SK-N-SH treated with all-trans-retinoic acid at 6 μM for 48 hours (cell line): ENCODE measurements at places on chromosomes 7 and 10.

DNA sequence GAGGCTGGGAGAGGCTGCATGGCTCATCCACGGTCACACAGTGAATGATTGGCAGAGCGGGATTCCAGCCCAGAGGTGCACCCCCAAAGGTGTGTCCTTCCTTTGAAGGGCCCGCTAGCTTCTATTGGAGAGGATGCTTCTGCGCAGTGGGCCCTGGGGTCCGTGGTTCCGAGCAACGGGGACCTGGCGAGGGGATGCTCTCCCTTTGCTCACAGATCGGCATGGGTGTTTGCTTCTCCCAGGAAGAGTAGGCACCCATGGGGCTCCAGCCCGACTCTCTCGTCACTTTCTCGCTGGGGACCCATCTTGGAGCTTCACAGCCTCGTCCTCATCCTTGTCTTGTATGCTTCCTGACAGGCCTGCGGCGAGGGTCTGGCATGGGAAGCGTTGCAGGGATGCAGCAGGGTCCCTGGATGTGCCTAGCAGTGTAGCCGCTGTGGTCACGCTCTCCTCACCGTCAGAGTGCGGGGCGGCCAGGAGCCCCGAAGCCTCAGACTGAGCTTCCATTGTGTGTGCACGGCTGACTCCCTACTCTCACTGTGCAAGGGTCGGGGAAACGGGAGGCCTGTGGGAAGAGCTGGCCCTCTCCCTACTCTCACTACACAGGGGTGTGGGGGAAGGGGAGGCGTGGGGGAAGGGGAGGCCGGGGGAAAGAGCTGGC, 538.5 kb upstream of the FOXK1 start:
- ATAC-seq = no peak

- ATAC-seq = peak; percentile 63
Measured at GRCh38 chr10:110802090-110802489, 69.6 kb upstream of the PDCD4 start.

DNA sequence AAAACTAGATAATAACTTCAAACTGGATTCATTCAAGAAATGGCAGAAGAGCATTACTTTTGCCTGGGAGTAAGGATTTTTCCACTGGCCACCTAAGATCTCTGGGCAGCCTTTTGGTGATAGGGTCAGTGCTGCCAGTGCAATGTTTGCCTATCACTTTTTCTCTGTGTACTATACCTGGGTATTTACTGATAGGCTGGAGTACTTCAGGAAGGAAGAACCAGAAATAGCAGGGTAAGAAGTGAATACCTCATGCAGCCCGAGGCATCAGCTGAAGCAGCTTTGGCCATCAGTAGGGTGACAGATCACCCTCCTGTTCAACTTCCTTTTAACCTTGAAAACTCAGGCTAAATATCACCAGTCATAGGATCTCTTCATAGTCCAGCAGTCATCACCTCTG, 5.5 kb upstream of the PAPSS2 start:
- ATAC-seq = no peak

DNA sequence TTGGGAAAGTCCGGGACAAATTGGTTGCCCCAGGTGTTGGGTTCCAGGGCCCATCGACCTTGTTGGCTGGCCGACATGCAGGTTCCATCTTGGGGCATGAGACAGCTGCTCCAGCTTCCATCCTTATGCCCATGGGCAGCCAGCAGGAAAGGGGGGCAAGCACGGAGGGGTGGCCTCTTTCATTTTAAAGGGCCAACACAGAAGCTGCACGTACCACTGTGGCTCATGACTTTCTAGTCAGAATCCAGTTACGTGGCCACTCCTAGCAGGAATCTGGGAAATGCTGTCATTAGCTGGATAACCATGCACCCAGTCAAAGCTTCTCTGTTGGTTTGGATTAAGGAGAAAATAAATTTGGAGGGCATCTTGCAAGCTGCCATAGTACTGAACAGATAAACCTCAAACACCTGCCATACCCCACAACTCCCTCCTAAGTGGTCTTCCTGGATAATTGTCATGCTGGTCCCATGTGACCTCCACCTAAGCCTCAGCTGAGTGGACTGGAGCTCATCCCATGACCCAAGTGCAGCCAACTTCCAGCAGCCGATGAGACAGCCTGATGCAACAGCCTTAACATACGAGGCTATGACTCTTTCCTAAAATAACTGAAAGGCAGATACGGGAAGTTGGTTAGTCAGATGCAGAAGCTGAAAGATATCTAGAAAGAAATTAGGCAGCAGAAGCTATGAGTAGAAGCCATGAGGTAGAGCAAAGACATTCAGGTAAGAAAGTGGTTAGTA, 21.4 kb upstream of the GSDME start:
- ATAC-seq = no peak; the same call in 2 of the 3 replicates

DNA sequence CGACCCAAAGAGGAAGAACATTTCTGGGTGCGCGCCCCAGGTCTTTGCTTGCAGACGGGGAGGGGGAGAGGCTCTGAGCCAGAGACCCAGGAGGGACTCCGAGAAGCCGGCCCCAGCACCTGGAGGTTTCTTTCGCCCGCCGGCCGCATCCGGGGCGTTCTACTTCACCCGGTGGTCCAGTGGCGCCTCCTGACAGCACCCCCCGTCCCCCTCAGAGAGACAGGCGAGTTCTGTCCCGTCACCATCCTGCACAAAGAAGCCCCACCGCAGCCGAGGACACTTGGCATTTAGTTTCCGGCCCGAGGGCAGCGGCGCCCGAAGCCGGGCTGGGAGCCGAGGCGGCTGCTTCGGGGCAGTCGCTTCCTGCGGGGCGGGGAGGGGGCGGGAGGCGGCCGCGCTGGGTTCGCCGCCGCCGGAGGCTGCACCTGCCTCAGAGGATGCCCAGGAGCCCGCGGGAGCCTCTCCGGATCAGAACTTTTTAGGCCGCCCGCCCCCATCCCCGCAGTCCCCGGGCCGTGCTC, at the start of gene TMEM178B:
Gene TMEM178B, plus strand, starts transcription at position 424 of the 521 bp plus-strand sequence.
- ATAC-seq = peak; percentile 0; the same call in 2 of the 3 replicates

DNA sequence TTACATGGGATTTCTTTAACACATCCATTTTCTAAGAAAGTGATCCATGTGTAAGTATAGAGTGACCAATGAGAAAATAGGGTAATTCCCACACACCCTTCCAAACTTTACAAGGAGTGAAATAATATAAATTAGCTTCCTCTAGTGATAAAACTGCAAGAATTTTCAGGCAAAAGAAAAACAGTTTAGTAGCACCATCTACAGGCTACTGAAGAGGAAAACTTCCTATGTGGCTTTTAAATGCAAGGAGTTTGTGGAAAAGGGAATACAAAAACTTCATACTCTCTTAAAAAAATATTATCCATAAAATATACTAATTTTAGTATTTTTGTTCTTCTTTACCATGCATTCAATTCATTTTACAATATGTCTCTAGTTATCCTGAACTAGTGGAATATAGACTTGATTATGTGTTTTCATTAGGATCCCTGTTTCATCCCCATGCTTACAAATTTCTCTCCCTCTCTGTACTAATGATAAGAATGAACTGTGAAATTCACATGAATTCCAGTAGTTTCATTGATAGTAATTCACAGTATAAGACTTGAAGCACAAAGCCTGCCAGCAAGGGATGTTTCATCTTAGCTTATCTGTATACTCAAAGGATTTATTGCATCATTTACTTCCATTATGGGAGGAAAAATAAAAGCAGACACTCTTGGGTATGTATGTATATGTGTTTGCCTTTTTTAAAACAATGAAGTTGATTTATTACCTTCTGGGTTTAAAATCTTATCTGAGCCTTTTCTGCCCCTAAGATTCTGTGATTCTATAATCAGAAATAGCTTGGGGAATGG, 442.9 kb downstream of the AUTS2 start:
- peak; percentile 26; the same call in 1 of the 3 replicates for ATAC-seq

GRCh38 chr7:106420210-106420609, 135.4 kb upstream of the NAMPT start:
- ATAC-seq = no peak

DNA sequence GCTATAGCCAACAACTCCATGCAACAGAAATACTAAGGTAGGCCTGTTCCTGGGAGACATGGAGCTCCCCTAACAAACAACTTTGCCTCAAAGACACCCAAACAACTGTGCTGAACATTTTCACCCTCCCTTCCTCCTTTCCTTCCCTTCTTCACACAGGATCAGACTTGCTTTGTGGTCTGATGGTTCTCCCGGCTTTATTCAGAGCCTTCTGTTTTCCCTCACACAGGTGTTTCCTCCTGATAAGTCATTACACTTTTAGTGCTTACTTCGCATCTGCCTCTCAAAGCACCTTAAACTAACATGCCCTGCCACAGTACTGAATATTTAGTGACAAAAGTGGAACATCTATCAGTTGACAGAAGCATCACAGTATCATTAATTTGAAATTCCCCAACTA, 56.3 kb upstream of the YAE1 start:
- ATAC-seq = no peak

DNA sequence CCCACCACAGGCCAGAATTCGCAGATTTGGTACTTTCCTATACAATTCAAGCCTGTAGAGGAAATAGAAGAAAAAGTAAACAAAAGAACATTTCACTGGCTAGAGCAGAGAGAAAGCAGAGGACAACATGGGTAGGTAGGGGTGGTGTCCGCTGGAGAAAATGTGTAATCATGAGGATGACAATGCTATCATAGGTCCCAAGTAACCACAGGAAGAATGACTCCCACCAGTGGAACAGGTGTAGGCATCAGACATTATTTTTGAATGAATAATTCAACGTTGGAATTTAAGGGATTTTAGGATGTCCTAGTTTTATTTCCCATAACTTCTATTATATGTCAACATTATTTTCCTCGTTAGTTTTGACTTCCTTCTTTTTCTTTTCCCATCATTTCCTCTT, 248.9 kb downstream of the DGKI start:
- ATAC-seq = no peak

- no peak for ATAC-seq
Measured at GRCh38 chr10:2222631-2223030, 485.3 kb upstream of the ADARB2 start.

GRCh38 chr7:118011652-118012051, 138.4 kb upstream of the CTTNBP2 start:
- no peak for ATAC-seq

GRCh38 chr7:47314728-47315607, 266.9 kb downstream of the TNS3 start:
- peak; percentile 24 for ATAC-seq

GRCh38 chr10:86929468-86930380, 27.7 kb downstream of the MMRN2 start:
- no peak for ATAC-seq

DNA sequence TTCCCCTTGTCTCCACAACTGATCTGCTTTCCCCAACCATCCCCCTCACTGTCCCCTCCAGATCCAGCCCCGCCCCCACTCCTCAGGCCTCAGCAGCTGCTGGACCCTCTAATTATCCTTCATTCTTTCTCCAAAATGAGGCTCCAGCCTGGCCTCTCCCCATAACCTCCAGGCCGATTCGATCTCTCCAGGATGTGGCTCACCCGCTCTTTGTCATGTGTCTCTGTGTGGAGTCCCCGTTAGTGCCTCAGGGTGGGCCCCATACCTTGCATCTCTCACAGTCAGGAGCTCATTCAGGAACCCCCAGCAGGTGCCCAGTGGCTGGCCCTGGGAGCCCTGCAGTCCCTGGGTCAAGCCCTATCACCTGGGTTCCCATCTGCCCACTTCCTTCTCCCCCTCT, 1.3 kb downstream of the PILRA start:
- no peak for ATAC-seq

GRCh38 chr7:123425246-123425645, 109.1 kb downstream of the IQUB start:
- ATAC-seq = no peak

GRCh38 chr10:122013311-122013780, 24.4 kb downstream of the TACC2 start:
- ATAC-seq = no peak

GRCh38 chr10:48470893-48471805, 133.7 kb downstream of the ARHGAP22 start:
- no peak; the same call in 2 of the 3 replicates for ATAC-seq

DNA sequence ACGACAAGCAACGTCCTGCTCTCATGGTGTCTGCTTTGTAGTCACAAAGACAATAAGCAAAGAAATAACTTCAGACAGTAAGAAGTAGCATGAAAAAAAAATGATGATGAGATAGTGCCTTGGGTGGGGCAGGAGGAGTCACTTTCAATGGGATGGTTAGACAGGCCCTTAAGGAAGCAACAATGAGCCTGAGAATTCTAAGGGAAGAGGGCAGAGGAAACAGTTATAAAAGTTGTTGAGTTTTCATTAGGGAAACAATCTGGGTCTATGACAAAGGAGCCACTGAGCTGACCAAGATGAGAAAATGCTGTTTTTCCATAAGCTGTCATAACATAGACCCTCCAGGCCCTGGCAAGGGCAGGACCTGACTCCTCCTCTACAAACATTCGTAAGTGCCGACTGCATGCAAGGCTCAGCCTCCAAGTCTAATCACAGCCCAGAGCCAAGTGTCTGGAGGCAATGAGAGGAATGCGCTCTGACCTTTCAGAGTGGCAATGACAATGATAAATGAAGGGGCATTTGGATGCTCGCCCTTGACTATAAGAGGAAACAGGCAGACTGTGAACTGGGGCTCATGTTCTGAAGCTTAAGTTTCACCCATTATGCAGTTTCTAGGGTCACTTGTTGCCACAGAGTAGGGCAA, 43.7 kb downstream of the PPP1R3C start:
- peak; percentile 74 for ATAC-seq

GRCh38 chr7:885261-885892, 9.0 kb downstream of the GET4 start:
- no peak for ATAC-seq

DNA sequence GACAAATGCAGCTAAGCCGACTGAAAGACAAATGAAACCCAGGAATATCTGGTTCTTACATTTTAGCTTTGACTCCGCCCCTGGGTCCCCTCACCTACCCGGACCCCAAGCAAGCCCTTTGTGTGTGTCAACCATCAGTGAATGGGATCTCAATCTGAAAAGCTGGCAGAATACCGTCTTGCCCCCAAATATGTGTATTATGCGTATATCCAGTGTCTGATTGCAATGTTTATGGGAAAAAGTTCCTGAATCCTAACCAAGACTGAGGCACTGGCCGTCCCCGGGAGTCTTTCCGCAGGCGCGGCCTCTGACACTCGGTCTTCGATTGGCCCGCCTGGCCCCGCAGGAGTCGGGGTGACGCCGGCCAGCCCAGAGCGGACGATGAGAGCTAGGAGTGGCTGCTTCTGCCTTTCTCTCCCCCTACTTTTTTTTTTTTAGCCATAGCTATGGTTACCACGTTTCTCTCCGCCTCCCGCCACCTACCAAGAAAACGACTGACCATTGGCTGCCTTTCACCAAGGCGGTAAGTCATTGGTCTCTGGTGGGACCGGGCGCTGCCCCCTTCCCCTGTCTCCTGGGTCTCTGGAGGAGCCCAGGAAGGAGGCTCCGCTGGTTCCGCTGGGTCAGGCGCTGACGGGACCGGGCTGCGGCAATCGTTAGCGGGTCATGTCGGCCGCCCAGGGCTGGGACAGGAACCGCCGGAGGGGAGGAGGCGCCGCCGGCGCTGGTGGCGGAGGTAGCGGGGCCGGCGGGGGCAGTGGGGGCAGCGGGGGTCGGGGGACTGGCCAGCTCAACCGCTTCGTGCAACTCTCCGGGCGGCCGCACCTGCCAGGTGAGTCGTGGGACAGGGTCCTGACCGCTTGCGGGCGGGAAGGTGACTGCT, at the start of gene KLHDC10:
Gene KLHDC10, plus strand, starts transcription at position 557 of the 883 bp plus-strand sequence. Its CDS starts 110 bp downstream, at position 667.
- peak; percentile 97 for ATAC-seq

DNA sequence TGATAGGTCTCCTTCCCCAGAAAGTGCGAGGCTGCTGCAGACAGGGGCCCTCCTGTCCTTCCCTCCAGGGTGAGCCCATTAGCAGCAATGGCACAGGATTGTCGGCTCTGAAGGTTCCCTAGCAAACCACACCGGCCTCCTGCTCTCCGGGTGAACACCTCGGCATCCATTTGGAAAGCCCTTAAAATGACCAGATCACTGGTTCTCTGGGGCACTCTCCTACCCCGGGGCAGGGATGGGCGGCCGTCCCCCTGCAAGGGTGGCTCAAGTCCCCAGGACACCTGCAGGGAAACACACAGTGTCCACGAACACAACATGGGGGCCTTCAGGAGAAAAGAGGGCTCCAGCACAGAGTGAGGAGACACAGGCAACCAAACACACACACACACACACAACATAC, 459.1 kb downstream of the PTPRN2 start:
- ATAC-seq = no peak
